ENCODE measurements at places on chromosomes 11 and 22.

- DNase-seq = no peak
Measured at GRCh38 chr11:118652681-118653181, 26.7 kb downstream of the TREH start.

DNA sequence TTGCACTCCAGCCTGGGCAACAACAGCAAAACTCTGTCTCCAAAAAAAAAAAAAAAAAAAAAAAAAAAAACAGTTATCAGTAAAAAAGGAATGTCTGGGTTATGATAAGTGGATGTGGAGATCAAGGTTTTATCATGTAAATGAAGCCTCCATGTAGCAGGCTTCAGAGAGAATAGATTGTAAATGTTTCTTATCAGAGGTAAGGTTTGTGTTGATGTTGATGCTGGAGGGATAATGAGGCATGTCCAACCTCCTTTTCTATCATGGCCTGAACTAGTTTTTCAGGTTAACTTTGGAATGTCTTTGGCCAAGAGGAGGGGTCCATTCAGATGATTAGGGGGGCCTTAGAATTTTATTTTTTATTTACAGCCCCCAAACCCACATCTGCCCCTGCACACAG is 35.4 kb upstream of the TREH start:
- DNase-seq = no peak

GRCh38 chr22:32542677-32543357 is 68.2 kb downstream of the FBXO7 start:
- DNase-seq = no peak

DNA sequence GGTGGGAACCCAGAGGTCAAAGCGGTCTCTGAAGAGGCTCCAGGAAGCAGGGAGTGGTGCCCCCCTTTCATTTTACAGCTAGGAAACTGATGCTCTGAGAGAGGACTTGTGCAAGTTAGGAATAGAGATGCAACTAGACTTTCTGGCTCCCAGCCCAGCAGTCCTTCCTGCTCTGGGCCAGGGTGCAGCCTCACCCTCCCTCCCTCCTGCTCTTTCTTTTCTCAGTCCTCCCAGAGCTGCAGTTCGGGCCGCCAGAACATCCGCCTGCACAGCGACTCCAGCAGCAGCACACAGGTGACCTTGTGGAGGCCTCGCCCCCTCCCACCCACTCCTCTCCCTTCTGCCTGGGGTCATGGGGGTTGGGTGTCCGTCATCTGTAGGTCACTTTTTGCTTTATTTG is 51.5 kb downstream of the LHFPL7 start:
- DNase-seq = peak; percentile 4

DNA sequence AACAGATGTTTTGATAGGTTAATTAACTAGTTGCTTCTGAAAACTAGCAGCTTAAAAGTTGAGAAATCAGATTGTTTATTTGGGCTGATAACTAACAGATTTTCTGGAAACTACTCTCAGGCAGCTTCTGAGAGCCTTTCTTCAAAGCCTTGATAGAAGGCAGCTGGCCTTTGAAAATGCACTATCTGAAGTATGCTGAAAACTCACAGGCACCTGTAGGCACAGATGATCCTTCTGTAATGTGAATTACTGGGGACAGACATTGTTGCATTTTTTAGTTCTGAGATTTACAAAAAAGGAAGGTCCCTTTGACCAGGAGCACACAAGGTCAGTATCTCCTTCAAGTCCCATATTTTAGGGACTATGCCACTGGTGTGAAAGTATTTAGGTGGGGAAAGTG is 460.8 kb upstream of the CNTN5 start:
- no peak for DNase-seq

DNA sequence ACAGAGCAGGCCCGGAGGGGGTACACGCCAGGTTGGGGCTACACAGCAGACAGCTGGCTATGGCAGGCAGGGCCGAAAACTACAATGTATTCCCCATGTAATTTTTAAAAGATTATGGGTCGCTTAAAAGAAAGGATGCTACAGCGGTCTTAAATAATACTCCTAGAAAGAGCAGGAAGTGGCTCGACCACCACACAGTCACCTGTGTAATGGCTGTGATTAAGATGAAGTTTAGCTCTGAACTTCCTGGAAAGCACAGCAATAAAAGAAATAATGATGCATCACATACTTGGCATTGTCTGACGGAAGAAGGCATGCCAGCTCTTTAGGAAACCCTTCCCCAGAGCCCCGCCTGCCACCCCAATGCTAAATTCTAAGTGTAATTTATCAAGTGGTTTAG is 32.6 kb downstream of the WNT11 start:
- no peak for DNase-seq

DNA sequence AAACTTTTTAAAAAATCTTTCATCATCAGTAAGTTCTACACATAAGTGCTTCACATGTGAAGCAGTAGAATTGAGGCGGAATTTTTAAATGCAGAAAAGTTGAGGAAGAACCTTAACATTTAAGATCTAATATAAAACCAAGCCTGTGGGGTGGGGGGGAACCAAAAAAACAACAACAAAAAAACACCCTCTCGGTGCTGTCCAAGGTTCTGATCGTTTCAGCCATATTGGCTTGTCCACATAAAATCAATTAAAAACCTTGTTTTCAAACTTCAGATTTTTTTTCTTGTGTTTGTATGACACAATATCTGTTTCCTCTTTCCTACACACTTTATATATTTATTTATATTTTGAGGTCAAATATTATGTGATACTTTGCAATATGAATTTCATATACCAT is 130.0 kb downstream of the WNT7B start:
- no peak for DNase-seq

DNA sequence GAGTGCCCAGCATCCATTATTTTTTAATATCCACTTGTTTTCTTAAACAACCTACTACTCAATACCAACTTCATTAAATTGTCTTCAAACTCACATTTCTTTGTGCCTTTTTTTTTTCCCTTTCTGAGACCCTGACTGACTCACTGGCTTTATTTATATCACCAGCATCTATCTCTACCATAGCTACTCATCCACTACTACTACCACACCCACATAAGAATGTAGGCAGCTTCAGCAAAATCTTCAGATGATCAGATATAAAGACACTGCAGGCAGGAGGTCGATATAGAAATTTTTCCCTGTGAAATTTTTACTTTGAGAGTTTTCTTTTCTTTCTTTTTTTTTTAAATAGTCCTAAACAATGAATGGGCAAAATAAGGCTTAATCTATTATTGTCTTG is 2.2 kb downstream of the OR56B1 start:
- DNase-seq = no peak

- no peak for DNase-seq
Measured at GRCh38 chr22:27756212-27756660, 45.3 kb downstream of the MN1 start.

DNA sequence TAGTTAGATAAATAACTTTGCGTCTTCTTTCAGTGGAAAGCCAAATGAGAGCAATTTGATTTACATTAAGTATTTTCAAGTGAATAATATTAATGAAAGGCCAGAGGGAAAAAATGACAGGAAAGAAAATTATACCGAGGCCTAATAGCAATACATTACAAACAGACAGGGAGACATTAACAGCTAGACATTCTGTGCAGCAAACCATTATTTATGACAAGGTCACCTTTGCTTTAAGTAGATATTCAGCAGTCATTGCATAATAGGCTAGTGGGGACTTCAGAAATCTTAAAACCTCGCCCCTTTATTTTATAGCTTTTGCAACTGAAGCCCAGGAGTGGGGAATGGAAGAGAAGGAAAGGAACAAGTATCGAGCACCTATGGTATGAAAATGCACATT is 321.6 kb downstream of the GRM5 start:
- no peak for DNase-seq

GRCh38 chr11:61685617-61685967 is 5.4 kb downstream of the DAGLA start:
- no peak for DNase-seq
